ENCODE measurements at places on chromosomes 1 and 21.
A peak's percentile ranks its signal among the peaks of the same experiment; 100 is the strongest.

DNA sequence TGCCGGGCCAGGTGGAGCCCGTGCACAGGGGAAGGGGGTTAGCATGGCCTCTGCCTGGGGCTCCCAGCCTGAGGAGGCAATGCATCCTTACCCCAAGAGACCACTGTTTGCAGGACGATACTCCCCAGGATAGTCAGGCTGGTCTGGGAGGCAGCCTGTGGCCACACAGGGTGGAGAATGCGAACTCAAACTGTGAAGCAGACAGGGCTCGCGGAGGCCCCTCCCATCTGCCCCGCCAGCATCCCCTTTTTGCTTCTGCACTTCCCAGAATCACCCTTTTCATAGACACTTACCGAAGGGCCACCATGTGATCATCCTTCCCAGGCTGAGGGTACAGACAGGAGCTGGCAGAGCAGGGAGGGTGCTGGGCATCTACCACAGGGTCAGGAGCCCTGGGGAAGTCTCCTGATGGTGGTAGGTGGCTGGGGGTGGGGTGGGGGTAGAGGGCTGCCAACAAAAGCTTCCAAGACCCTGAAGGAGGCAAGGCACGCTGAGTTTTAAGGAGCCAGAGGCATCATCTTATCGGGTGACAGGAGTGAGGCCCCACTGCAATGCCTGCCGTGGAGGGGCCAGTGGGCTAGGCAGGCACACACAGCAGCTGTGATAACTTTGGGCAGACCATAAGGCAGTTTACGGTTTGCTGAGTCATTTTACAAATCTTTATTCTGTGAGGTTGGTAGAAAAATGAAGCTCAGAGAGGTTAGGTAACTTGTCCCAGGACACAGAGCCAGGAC, 31.3 kb upstream of the BTG2 start:
- no peak for DNase-seq

DNA sequence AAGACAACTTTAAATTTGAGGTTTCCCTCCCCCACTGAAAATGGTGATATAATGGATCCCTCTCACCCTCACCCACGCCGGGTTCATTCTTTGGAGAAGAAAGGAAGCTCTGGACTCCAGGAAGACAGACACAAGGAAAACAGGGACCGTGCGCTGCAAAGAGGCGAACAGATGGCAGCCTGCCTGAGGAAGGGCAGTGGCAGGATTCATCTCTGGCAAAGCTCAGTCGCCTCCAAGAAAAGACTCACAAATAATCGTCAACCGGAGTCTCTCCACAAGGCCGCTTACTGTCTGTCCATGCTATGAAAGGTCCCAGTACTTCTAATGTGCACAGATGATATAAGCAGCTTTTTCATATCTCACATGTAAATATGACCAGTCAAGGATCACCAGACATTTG, 110.3 kb downstream of the TIAM1 start:
- DNase-seq, result no peak

GRCh38 chr1:18662286-18662639, 31.6 kb downstream of the PAX7 start:
- DNase-seq, result no peak

DNA sequence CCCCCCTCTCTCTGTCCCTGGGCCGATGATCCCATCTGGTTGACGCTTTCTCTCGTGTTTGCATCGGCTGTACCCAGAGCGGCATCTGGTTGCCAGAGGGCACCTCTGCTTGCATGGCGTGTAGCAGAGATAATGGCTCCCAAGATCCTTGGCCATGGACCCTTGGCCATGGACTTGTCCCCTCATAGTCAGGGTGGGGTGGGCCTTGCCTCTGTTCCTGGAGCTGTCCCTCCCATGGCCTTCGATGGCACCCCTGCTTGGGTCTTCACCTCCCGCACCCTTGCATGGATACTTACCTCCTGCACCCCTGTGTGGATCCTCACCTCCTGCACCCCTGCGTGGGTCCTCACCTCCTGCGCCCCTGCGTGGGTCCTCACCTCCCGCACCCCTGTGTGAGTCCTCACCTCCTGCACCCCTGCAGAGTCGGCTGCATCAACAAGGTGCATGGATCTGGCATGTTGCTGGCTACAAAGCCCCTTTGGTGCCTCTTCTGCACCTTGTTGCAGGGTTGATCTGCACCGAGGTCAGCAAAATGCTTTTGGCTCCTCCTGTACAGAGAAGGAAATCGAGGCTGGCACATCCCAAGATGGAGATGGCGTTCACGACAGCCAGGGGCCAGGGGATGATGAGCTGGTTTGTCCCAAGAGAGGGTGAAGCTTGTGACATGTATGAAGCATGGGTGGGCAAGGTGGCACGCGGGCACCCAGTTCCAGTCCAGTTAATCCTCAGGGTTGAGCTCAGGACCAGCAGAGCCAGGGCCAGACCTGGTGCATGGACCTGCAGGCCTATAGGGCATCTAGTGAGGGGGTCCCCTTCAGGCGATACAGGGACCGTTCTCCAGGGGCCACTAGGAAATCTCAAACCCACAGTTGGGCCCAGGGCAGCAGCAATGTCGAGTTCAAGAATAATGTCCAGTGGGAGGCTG, 46.1 kb upstream of the C1orf174 start:
- DNase-seq, result no peak

- DNase-seq, result no peak
These were observed 54.9 kb downstream of the UCK2 start for GRCh38 chr1:165882168-165882837.

- peak; percentile 93 for DNase-seq
These were observed 12.2 kb upstream of the RGS16 start for GRCh38 chr1:182616130-182617013.

DNA sequence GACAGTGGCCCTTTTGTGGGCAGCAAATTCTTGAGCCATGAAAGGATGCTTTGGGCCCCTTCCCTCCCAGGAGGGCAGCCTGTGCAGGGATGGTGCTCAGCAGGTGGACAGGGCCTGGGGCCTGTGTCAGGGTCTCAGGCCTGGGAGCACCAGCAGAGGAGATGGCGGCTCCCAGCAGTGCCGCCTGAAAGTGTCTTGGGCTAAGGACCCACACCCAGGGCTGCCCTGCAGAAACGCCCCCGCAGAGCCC, 23.9 kb downstream of the FTCD start:
- DNase-seq, result no peak

- DNase-seq, result no peak
These were observed 27.7 kb upstream of the LRRC7 start for GRCh38 chr1:69540052-69540451.

DNA sequence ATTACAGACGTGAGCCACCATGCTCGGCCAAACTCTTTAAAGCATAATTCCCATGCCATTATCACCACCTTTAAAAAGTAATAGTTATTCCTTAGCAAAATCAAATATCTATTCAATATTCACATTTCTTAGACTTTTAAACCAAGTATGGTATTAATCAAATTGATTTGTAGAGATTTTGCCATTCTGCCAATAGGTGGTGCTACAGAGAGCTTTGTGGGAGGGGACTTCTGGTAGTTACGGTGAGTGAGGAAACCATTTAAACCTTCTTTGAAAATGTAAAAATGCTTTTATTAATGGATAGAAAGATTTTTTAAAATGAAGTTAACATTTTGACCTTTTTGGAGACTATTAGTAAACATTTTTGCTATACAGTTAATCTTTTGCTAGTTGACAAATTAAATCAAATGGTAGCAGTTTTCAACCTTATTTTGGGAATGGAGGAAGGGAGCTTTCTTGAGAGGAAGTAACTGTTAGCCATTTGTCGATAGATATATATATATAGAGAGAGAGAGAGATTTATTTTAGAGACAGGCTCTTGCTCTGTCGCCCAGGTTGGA, 19.3 kb downstream of the IARS2 start:
- peak; percentile 69 for DNase-seq

DNA sequence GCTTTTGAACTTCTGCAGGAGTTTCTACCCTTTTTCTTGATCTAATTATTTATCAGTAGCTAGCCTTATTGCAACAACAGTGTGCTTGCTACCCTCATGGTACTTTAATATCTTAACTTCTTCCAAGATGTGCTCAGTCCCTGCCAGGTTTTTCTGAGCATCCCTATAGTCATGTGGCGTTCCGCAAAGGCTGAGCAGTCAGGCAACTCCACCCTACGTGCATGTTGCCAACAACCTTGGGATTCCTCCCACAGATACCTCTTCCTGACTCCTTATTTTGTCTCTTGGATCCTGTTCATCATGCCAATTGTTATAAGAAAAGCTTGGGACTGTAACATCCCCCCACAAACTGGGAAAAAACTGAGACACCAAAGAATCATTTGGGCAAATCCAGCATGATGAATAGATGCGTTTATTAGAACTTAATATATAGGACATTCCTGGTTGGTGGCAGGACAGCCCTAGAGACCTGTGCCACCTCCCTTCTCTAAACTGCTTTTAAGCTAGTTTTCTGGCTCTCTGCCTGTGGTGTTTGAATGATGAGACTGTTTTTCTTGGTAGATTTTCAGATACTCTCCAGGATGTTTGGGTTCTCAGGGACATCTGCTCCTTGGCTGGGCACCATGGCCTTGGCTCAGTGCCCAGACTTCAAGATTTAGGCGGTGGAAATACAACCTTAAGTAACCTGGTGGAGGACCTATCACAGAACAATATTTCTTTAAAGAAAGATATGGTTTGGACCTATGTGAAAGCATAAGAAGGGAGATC, 27.1 kb upstream of the KCTD3 start:
- no peak for DNase-seq

GRCh38 chr1:29931477-29932175, 695.3 kb downstream of the PTPRU start:
- DNase-seq, result no peak

DNA sequence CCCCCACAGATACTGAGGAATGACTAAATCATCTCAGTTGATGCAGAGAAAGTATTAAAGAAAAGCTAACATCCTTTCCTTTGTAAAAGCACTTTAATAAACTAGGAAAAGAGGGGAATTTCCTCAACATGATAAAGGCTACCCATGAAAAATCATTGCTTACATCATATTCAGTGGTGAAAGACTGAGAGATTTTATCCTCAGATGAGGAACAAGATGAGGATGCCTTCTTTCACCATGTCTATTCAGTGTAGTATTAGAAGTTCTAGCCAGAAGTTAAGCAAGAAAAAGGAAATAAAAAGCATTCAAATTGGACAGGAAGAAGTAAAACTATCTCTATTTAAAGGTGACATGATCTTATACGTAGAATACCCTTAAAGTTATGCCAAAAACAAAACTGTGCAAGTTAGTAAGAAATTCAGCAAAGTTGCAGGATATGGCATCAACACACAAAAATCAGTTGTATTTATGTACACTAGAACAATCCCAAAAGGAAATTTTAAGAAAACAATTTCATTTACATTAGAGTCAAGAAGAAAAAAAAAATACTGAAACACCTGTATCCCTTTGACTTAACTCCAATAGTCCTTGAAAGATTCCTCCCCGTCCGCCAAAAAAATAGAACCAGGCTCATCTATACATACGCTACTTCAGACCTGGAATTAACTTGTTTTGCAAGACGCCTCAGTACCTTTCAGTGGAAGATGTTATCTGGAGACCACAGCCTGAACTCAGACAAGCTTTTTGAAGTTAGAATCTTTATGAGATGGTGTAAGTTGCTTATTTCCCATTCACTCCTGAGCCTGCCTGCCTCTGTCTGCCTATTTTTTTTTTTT, 17.5 kb downstream of the ZMYM4 start:
- peak; percentile 28 for DNase-seq

GRCh38 chr1:164950541-164950986, 391.6 kb downstream of the PBX1 start:
- DNase-seq, result no peak

GRCh38 chr1:150235294-150235851, 539 bp downstream of the ANP32E start:
- peak; percentile 46 for DNase-seq

DNA sequence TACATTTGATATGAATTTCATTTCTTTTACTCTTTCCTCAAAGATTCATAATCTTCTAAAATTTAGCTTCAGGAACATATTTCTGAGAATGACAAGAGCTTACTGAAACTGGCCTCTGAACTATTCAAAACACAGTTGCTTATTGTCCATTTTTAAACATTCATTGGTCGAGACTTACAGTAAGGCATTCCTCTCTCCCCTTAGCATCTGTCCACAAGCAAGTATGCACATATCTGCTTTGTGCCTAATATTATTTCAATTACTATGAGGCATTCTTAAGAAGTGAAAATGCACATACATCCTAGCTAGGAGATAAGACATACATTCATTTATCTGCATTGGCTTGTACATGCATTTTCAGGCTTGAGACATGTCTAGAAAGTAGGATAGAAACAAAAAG, 488.7 kb downstream of the PTBP2 start:
- DNase-seq, result no peak
